ENCODE measurements at places on chromosomes 5 and 9. TPM values are rescaled to one million over a fixed set of nuclear protein-coding genes. Genes with fewer than 3 reads are reported as not detected.

DNA sequence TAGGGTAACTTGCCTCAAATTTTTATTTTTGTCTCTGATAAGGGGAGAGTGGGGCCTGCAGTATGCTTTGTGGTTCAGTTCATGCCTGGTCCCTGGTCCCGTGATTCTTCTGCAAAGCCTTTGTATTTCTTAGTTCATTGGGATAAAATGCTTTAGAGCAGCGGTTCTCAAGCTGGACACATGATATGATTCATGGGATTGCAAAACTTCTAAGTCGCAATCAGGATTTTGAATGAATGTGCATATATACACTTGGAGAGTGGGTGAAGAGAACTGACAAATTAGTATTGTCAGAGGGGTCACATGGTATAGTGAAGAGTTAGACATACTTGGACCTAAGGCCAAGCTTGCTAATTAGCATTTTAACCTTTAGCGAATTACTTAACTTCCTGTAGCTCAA, 265.4 kb upstream of the KLF9 start:
- no peak for DNase-seq

GRCh38 chr5:142397178-142397577, 72.4 kb upstream of the SPRY4 start:
- DNase-seq = no peak

DNA sequence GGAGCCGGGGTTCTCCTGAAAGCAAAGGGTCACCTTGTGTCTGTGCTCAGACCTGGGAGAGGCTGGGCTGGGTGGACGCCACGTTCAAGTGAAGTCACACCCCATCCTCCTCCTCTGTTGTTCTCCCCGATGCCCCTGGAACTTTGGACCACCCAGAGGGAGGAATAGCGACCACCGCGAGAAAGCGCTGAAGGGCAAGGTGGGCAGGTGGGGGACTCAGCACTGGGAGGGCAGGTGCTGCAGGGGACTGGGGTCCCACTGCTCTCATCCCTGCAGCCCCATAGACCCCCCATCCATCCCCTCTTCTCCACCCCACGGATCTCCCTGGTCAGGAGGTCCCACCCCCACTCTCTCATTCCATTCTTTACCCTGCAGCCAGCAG, 48.8 kb upstream of the COL5A1 start:
- no peak for DNase-seq

- DNase-seq = no peak
Observed at GRCh38 chr9:108894225-108894997, 32.3 kb downstream of the ACTL7A start.

The SLC34A1 gene
- not detected for total RNA-seq

Measured in posterior vena cava (tissue), 2 donors.